Breast epithelium (tissue), 4 donors: ENCODE measurements at places on chromosomes 12 and 14.

- no peak for DNase-seq
Measured at GRCh38 chr12:63319936-63320633, 169.1 kb upstream of the AVPR1A start.

- DNase-seq = no peak
Measured at GRCh38 chr12:19978193-19978592, 390.1 kb upstream of the PDE3A start.

- no peak for DNase-seq
Measured at GRCh38 chr14:69630360-69630759, 19.0 kb downstream of the SUSD6 start.

DNA sequence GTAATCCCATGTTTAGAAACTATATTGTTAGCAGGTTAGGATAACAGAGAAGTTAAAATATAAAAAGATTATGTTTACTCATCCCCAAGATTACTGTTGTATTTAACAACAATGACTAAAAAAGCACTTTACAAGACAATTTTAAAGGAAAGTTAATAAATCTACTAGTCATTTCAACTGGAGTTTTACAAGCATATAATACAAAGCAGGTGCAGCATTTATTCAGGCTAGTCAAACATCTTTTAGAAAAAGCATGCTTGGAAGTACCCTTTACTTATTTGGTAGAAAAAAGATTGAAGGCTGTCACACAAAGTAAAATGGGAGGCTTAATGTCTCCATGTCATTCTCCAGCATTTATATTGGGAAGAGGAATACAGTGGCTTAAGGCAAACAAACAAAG is 80.6 kb downstream of the HEATR5A start:
- DNase-seq = no peak

DNA sequence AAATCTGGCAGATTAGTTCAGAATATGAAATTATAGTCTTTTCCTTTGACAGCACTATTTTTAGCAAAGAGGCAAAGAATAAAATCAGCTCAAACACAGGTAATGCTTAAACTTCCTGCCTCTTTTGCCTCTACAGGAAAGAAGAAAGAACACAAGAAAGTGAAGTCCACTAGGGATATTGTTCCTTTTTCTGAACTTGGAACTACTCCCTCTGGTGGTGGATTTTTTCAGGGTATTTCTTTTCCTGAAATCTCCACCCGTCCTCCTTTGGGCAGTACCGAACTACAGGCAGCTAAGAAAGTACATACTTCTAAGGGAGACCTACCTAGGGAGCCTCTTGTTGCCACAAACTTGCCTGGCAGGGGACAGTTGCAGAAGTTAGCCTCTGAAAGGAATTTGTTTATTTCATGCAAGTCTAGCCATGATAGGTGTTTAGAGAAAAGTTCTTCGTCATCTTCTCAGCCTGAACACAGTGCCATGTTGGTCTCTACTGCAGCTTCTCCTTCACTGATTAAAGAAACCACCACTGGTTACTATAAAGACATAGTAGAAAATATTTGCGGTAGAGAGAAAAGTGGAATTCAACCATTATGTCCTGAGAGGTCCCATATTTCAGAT is 17.4 kb downstream of the TMPO start:
- no peak for DNase-seq

- no peak for DNase-seq
Measured at GRCh38 chr14:41167040-41167439, 439.6 kb upstream of the LRFN5 start.

- DNase-seq = no peak
Measured at GRCh38 chr14:52919971-52920370, 30.9 kb downstream of the FERMT2 start.

GRCh38 chr12:1593174-1594005 is 991 bp downstream of the FBXL14 start:
- DNase-seq = no peak

GRCh38 chr12:107571492-107571891 is 114.1 kb upstream of the PWP1 start:
- no peak for DNase-seq

GRCh38 chr14:101246894-101247841 is 314.1 kb upstream of the DIO3 start:
- DNase-seq = peak; percentile 2

DNA sequence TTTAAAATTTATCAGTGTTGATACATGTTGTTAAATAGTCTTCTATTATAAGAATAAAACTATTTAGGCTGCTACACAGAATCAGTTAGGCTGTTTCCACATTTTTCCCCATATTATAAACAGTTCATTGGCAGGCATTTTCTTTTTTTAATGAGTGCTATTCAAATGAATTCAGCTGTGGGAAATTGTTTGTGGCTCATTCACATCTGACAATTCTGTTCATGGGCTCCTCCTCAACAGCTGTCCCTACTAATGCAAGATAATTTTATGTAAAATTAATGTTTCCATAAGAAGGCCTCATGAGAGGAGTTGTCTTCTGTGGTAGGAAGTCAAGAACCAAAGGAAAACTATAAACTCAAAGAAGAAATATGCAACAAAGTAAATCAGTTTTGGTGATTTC is 218.0 kb downstream of the PPFIA2 start:
- DNase-seq = no peak

DNA sequence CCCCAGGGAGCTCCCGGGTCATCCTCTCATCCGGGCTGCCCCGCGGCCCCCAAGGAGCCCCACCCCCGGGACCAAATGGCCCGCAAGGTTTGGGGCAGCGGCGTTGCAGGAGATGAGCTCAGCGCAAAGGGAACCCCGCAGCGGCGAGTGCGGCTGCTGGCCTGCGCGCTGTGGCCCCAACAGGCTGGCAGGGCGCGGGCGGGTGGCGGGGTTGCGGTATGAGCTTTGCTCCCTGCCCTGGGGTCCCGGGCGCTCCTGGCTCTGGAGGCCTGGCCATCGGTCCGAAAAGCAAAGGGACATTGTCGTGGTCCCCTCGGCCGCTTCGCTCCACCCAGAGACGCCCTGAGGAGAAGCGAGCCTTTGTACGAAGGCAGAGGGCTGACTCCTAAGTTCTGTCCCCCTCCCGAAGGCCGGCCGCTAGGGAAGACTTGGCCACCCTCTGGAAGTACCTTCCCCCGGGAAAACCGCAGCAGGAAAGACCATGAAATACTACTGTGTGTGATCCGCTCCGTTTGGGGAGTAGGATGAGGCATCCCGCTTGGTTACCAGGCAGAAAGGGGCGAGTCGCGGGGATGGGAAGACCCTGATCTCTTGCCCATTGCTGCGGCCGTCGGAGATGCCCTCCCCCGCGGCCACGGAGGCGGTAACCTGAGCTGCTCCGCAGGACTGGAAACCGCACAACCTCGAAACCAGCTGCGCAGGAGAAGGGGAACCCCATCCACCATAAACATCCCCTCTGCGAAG is 620 bp upstream of the NID2 start:
- no peak for DNase-seq

DNA sequence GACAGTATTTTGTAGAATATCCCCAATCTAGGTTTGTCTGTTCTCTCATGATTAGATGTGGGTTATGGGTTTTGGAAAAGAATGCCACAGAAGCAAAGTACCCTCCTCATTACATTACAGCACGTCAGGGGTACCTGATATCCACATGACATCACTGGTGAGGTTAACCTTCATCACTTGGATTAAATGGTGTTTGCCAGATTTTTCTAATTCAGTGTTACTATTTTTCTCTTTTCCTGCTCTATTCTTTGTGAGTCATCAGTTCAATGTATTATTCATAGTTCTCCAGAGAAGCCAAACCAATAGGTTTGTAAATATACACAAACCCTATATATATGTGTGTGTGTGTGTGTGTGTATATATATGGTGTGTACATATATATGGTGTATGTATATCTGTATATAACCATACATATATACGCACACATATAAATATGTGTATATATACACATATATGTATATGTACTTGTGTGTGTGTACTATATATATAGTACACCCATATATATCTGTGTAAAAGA is 131.4 kb downstream of the LMNTD1 start:
- DNase-seq = no peak

GRCh38 chr14:51845811-51846210 is 14.6 kb upstream of the GNG2 start:
- DNase-seq = no peak

DNA sequence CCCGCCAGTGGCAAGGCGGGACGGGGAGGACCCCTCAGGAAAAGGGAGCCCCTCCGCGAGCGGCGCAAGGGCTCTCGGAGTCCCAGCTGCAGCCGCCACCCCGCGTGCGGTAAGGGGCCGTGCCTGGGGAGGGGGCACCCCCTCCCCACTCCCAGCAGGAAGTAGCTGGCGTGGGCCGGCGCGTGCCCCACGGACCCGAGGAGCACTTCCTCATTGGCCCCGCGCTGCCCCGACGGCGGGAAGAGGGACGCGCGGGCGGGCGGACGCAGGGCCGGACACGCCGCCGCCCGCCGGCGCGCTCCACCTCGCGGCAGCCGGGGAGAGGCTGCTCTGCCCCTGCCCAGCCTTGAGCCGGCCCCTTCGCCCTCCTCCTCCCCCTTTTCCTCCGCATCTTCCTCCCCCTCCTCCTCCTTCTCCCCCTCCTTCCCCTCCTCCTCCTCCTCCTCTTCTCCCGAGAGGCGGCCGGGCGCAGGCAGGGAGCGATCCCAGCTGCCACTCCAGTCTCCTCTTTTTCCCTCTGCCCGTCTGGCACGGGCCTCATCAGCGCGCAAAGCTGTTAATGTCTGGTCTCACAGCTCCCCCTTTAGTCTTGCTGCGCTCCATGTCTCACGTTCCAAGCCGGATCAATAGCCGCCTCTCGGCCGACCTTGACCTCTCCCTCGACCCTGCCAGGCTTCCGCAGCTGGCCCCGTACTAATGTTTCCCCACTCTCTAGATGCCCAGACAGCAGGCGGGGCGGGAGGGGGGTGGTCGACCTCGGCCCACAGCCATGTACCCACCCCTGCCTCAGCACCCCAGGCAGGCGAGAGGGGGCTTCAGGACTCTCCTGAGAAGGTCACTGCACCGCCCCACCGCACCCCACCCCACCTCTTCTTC is 2.6 kb upstream of the BCL11B start:
- peak; percentile 65 for DNase-seq

- no peak for DNase-seq
Measured at GRCh38 chr12:14417715-14418114, 52.2 kb downstream of the ATF7IP start.

DNA sequence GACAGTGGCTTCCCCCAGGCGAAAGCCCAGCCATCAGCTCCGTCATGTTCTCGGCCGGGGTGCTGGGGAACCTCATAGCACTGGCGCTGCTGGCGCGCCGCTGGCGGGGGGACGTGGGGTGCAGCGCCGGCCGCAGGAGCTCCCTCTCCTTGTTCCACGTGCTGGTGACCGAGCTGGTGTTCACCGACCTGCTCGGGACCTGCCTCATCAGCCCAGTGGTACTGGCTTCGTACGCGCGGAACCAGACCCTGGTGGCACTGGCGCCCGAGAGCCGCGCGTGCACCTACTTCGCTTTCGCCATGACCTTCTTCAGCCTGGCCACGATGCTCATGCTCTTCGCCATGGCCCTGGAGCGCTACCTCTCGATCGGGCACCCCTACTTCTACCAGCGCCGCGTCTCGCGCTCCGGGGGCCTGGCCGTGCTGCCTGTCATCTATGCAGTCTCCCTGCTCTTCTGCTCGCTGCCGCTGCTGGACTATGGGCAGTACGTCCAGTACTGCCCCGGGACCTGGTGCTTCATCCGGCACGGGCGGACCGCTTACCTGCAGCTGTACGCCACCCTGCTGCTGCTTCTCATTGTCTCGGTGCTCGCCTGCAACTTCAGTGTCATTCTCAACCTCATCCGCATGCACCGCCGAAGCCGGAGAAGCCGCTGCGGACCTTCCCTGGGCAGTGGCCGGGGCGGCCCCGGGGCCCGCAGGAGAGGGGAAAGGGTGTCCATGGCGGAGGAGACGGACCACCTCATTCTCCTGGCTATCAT is 663 bp downstream of the PTGER2 start:
- DNase-seq = no peak

- DNase-seq = no peak
Measured at GRCh38 chr14:95260537-95261361, 59.0 kb downstream of the CLMN start.

DNA sequence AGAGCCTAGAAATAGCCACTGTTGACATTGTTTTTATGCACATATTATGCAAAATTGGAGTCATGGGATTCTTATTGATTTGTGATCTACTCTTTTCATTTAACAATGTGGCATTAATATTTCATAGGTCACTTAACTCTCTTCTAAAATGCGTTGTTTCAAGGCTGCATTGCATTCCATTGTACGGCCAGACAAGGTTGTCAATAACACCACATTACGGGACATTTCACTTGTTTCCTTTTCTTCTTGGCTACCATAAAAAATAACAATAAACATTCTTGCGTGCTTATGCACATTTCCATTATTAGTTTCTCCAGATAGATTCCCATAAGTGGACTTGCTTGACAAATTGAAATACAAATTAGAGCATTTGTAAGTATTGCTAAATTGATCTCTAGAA is 120.8 kb upstream of the TMCC3 start:
- no peak for DNase-seq

DNA sequence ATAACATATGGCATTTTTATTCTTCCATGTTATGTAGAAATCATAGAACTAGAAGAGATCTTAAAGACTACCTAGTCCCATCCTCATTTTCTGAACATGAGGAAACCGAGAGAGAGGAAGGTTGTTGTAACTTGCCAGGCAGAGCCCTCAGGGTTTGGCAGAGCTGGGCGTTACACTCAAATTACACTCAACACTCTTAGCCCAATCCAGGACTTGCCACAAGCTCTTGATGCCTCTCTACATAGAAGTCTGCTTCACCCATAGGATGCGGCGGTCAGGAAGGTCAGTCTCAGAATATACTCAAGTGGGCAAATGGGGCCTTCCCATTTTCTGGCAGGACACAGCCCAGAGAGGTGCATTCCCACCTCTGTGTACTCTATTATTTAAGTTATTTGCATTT is 208.1 kb downstream of the ZFP36L1 start:
- no peak for DNase-seq

GRCh38 chr14:44163946-44164345 is 343.1 kb downstream of the FSCB start:
- DNase-seq = no peak

- DNase-seq = no peak
Measured at GRCh38 chr12:18165422-18165871, 75.5 kb upstream of the RERGL start.

DNA sequence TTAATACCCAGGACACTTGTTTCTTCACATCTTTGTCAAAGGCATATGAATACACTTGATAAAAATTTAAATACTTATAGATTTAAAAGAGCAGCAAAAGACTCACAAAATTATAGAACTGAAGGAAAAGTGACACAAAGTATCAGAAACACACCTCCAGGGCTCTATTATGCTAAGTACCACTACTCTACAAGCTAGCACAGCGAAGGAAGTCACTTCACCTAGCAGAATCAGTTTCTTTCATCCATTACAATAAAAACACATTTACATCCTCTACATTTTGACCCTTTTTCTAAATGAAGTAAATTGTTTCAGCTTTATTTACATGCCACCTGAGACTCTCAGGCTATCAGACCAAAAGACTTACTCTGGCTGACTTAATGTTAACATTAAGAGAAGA is 26.6 kb upstream of the PTPRB start:
- DNase-seq = no peak

- DNase-seq = no peak
Measured at GRCh38 chr12:110058875-110059615, 10.7 kb upstream of the C12orf76 start.

GRCh38 chr12:101172316-101172715 is 37.7 kb downstream of the SLC5A8 start:
- DNase-seq = no peak

- no peak for DNase-seq
Measured at GRCh38 chr14:21748869-21749303, 75.3 kb upstream of the OR4E1 start.
